NCI-H69 (cell line): ENCODE measurements at places on chromosomes 2 and 18.
A peak's percentile ranks its signal among the peaks of the same experiment; 100 is the strongest.

GRCh38 chr18:24018299-24018886 is 3.8 kb downstream of the TTC39C start:
- DNase-seq, result no peak

DNA sequence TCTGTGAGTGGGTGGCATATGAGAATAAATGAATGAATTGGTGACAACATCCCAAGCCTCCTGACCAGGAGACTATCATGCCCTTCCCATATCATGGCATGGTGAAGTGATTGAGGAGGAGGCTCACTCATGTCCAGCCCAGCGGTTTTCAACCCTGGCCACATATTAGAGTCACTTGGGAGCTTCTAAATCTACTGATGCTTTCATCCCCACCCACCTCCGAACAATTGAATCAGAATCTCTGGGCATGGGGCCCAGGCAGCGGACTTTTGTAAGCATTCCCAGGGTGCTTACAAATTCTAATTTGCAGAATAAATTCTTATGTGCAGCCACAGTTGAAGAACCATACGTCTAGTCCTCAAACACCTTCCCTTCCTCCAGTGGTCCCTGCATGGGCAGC is 81.7 kb upstream of the SEC11C start:
- no peak for DNase-seq

- DNase-seq, result no peak
These were observed 12.2 kb upstream of the BOD1L2 start for GRCh38 chr18:57134618-57135135.

GRCh38 chr2:7609974-7610373 is 692.8 kb downstream of the RNF144A start:
- DNase-seq, result peak; percentile 15

DNA sequence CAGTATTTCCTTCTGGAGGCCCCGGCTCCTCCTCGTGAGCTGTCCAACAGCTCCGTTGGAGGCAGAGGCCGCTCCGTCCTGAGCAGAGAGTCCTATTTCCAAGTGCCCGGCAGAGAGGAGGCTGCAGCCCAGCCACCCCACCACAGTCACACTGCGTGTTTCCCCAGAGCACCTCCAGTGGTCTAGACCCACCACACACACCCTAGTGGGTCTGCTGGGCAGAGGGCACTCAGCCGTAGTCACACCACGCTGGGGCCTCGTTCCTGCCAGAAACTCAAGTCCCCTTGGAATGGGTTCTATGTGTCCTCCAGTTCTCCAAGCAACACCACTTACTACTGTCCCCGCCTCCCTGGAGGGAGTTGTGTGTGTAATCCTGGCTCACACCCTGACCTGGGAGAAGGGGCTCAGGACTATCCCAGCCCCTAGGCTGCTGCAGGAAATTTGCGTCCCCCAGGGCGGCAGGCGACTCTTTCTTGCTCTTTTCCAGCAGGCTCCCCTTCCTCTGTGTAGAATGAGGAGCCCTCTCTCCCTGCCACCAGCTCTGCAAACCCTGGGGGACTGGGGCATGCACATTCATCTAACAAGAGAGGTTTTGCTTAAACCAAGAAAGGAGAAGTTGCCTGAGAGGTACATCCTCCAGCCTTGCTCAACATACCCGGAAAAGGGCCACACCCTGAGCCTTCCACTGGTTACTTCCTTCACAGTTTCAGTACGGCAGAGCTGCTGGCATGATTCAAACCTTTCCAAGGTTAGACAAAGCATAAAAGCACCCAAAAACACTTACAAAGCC is 114.1 kb downstream of the NDUFA10 start:
- DNase-seq, result no peak

GRCh38 chr18:57475903-57476302 is 40.7 kb downstream of the ONECUT2 start:
- DNase-seq, result no peak

DNA sequence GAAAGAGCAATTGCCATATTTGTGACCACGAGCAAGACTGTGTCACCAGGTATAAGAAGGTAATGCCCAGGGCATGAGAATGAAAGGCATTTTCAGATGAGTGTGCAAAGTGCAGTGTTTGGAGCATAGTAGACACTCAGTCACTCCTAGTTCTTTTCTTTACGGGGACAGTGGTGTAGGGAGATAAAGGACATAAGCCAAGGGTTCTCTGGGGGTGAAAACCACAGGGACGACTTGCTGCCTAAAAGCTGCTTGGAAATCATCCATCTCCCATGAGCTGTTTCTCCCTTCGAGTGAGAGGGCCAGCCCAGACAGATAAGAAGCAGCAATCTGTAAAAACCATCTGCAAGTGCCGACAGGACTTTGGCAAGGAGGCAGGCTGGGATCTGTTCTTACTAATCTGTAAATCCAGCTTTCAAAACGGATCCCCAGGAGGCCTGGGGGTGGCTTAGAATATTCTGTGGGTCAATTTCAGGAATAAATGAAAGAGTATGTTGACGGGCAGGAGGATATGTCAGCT is 221.6 kb downstream of the LPIN1 start:
- DNase-seq, result no peak

DNA sequence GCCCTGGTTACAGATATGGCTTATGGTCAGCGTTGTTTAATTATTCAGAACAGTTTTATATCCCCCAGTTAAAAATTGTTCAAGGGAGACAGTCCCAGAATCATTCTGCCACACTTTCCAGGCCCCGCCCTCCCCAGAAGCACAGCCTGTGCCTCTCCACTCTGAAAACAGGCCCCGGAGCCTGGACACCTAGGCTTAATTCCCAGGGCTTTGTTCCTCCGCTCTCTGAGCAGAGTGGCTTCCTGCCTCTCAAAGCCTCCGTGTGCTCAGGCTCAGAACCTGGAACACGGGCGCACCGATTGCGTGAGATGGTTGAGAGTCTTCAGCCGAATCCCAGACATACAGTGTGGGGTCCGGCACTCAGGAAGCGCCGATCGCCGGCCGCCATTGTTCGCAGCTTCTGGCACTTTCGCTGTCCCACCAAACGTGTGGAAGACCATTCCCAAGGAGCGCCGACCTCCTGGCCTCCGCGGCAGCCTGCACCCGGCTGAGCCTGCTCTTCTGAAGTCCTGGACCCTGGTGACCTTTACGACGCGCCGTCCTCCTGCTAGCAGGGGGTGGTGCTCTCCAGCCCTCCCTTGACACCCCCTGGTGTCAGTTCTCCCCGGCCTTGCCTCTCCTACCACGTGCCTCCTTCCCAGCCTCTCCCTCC is 45.6 kb downstream of the TWIST2 start:
- DNase-seq, result no peak

DNA sequence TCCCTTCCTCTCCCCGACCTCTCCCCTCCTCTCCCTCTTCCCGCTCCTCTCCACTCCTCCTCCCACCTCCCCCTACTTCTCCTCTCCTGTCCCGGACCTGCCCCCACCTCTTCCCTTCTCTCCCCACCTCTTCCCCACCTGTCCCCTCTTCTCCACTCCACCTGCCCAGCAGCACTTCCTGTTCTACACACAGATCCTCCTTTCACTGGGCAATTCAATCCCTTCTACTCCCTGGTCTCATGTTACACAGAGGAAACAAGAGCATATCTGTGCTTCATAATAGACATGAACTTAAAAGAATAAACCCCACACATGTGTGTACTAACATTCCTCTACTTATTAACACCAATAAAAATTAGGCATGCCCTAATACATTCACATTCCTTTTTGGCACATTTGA is 34.8 kb downstream of the TIMM21 start:
- DNase-seq, result peak; percentile 91

DNA sequence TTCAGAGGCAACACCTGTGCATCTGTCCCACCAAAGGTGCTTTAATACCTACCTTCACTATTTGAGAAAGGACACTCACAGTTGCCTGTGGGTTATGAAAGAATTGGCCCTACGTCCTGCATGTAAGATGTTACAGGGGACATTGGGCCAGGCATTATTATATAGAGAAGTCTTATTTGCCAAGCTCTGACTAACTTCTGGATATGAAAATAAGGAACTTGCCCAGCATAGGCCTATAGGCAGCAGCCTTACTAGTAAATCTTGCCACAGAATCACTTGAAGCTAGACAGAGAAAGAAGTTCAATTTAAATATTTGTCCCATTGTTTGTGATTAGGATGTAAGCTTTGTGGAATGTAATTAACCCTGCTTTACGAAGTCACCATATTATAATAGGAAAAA is 41.7 kb downstream of the NLRC4 start:
- no peak for DNase-seq

DNA sequence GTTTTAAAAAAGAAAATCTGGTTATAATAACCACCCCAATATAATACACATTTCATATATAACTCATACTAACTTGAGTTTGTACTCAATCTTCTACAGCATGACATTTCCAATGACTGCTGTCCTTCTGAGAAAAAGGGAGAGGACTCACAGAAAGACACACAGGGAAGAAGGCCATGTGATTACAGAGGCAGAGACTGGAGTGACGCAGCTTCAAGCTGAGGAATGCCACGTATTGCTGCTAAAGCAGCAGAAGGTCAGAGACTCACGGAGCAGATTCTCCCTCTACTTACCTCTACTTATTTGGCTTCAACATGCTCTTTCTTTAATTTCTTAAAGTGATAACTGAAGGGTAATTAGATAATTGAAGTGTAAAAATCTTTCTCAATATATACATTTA is 753.5 kb upstream of the PKDCC start:
- no peak for DNase-seq

GRCh38 chr2:28612131-28612812 is 116.4 kb downstream of the PLB1 start:
- no peak for DNase-seq

DNA sequence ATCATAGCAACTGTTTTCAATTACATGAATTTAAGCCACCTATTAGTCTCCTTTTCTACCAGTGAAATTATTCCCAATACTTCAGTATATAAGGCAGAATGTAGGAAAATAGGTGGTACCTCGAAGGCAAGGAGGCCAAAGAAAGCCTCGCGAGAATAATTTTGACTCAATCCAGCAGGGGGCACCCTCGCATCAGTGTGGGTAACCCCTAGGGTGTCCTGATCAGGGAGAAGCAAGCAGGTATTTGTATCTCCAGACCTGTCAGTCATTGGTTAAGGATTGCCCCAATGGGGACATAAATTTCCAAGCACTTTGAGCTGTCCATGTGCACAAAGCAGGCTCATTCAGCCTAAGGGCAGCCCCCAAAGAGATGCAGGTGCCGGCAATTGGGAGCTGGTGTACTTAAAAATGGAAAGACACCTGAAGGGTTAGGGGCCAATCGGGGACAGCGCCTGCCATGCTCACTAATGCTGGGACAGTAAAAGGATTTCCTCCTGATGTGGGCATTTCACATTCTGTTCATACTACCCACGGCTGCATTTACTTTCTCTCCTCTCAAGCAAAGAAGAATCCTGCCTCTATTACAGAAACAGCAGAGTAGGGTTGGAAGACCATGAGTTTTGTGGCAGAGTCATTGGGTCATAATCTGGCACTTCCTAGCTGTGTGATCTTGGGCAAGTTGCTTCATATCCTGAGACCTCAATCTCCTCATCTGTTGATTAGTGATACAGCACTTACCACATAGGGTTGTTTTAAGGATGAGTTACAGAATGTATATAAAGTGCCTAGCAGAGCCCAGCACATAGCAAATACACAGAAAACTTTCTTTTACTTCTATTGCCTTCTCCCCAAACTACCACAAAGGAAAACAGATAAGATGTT is 136.1 kb downstream of the ICOS start:
- peak; percentile 2 for DNase-seq

DNA sequence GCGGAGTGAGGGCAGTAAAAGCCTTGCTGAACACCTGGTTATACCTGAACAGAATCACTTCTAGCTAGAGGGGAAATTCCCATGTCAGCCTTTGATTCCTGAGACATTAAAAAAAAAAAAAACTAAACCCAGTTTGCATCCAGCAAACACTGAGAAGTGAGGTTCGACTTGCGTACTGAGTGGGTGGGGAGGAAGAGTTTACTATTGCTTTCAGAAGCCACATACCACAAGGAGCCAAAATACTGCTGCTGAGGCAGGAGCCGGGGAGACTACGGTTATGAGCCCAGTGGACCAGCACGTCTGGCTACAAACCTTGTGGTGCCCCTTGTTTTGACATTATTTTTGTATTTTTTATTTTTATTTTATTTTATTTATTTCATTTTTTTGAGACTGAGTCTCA is 2.7 kb downstream of the COLEC11 start:
- DNase-seq, result no peak

- no peak for DNase-seq
These were observed 3.3 kb downstream of the INPP5D start for GRCh38 chr2:233063269-233063975.

DNA sequence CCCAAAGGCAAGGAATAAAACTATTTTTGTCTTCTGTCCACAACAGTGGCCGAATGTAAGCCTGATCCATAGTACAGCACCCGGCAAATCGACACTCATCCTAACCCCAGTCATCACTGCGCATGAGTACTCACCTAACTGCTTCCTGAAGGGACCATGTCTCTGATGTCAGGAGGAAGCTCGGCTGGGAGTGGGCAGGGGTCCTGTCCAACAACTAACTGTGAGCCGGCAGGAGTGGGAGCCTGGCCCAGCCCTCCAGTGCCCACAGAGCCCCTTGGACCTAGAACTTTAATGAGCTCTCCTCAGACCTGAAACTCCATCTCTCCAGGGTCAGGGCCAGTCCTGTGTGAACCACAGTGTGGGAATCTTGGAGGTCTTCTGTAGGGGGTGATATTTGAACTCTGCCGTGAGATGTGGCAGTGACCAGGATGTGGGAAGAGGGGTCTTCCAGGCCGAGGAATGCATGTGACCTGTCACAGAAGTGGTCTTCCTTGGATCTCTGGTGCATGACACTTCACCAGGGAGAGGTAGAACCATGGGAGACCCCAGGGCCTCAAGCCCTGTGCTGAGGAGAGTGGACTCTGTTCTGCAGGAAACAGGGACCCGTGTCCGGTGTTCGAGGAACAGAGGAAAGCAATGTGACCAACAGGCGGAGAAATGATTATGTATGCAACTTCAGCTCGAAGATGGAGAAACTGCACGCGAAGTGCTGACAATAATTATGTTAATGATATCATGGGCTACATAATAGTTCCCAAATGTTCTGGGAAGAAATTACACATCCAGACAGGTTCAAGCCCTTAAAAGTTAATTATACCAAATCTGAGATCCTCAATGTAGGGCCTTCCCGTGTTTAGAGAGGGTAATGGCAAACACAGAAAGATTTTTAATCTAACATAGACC is 240.1 kb upstream of the HDAC4 start:
- DNase-seq, result no peak

DNA sequence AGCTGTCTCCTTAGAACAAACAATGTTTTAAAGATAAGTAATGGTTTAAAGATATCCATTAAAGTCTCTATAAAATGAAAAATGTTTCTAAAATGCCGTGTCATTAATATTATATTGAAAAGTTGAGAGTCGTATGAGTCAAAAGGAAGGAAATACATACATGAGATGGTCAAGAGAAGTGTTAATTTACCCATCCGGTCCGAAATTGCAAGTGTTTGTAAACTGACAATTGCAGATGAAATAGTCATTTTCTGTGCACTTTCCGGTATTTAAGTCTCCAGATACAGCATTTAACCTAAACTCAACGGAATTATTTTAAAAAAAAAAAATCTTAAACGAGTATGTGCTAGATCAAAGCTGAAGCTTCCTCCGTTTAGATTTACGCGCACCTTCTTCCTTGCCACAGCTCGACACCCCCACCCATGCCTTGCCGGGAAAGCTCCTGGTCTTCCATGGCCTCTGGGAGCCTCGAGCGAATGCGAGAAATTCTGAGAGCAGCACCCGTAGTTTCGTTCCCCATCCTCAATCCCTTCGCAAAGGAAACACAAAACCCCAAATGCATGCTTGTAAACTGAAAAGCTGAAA is 1.8 kb downstream of the DSC3 start:
- DNase-seq, result no peak
